ENCODE measurements at places on chromosomes 16 and 17.
A peak's percentile ranks its signal among the peaks of the same experiment; 100 is the strongest.

DNA sequence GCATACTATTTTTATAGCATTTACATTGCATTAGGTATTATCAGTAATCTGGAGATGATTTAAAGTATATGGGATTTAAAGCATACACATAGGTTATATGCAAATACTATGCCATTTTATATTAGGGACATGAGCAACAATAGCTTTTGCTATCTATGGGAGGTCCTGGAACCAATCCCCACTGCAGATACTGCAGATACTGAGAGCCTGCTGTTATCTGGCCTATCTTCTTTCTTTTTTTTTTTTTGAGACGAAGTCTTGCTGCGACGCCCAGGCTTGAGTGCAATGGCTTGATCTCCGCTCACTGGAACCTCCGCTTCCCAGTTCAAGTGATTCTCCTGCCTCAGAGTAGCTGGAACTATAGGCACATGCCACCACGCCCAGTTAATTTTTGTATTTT lies 37.4 kb downstream of the STH start:
- DNase-seq, result no peak

DNA sequence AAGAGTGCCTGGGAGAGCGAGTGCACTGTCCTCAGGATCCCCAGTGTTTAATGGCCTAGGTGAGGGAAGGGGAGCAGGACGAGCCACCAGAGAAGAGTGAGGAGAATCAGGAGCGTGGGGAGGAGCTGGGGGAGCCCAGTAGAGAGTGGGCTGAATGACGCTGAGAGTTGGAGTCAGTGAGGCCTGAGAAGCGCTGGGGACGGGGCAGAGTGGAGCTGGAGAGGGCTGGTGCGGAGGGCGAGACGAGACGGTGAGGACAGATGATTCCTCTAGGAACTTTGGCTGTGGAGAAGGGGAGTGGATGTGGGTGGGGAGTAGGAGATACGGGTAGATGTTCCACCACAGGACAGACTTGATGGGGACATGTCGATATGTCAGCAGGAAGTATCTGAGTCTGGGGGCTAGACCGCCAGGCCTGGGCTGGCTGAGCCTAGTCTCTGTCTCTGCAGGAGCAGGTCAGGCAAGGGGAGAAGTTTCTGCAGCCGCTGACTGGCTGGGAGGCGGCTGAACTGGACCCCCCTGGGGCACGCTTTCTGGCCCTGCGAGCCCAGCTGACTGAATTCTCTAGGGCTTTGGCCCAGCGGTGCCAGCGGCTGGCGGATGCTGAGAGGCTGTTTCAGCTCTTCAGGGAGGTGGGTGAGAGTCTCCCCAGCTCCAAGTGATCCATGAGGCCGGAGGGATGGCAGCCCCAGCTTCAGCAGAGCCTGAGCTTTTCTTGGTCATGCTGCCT lies 4.7 kb downstream of the PLEKHG4 start:
- no peak for DNase-seq

DNA sequence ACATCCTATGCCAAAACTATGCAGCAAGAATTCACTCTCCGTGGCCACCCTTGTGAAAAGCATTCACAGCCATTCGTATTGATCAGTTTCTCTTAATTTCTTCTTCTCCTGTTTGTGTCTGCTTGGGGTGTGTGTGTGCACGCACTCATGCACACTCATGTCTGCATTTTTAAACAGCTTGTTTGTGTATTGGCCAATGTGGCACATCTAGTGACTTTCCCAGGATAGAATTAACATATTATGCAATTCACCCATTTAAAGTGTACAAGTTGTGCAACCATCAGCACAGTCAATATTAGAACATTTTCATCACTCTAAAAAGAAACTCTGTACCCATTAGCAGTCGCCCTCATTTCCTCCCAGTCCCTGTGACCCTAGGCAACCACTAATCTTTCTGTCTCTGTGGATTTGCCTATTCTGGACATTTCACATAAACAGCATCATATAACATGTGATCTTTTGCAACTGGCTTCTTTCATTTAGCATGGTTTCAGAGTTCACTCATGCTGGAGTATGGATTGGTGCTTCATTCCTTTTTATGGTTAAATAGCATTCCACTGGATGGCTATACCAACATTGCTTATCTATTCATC lies 20.1 kb downstream of the IRX3 start:
- DNase-seq, result no peak

- DNase-seq, result no peak
Measured at GRCh38 chr16:83878838-83879237, 20.1 kb upstream of the MLYCD start.

- no peak for DNase-seq
Measured at GRCh38 chr17:63841350-63842172, 924 bp downstream of the SMARCD2 start.

DNA sequence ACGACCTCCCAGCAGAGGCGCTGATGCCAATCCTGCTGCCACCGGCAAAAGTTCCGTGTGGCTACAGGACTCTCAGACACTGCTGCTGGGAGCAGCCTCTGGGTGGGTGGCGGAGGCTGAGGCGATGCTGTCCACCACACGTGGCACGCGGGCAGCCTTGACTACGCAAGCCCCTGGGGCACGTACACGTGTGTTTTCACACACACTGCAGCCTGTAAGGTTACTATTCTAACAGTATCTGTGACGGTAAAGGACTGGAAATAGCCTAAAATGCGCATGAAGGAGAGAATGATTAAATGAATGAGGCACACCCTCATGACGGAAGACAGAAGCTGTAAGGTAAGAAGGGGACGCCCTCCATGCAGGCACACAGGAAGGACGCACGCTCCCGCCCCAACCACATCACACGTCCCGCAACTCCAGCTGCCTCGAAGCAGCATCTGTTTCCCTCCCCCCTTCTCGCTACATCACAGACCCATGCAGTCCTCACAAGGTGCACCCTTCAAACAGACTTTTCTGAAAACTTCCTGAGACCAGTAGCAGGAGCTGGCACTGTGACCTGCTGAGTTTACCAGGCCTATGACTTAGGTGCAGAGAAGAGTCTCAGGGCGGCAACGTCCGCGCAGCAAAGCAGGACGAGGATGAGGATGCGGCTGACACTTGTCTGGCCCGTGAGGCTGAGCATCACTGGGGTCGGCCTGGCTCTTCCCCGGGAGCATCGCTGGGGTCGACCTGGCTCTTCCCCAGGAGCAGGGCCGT lies 28.7 kb upstream of the FASN start:
- DNase-seq, result peak; percentile 53

DNA sequence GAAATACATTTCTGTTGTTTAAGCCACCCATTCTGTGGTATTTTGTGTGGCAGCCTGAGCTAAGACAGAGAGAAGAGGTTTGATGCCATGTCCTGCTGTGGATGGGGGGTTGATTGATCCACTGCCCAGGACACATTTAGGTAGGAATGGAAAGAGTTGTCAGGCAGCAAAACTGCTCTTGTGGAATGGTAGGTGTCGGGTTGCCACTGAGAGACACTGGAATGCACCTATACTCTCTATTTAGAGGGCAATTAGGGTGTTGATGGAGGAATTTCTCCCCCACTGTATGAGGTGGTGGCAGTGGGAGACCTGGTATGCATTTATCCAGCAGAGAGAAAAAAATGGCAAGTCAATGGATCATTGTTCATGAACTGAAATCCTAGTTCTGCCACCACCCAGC lies 30.9 kb downstream of the CBLN1 start:
- no peak for DNase-seq

- no peak for DNase-seq
Measured at GRCh38 chr17:81305051-81305630, 10.0 kb upstream of the SLC38A10 start.

- DNase-seq, result no peak
Measured at GRCh38 chr17:80122026-80122575, 20.7 kb downstream of the GAA start.

DNA sequence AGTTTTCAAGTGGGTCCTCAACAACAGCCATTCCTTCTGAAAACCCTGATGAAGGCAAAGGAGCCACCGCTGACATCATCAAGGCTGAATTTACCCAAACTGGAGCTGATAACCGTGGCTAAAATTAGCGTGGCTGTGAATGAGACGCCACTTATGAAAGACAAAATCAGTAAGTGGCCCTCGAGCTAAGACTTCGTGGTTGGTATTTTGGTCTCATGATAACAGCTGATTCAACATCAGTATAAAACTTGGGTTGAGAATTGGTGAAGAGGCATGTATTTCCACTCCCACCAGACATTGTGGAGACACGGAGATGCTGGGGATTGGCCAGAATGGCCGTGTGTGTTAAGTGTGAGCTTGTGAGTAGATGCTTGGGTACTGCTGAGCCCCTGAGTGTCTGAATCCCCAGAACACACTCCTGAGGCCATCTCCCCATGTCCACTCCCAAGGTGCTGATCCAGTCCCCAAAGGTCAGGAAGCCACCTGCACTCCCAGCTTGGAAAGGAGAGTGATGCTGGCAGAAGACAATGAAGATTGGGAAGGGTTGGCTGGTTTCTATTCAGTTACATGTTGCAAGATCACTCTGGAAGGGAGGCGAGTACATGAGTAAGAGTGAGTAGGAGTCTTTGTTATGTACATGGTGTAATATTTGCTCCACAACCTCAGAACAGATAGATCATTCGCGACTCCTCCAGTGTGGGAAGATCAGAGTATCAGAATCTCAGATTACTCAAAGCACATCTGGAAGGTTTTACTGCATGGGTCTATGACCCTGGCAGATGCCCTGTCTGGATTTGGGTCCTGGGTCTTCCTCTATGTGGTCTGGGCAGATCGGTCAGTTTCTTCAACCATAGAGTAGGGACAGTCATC lies 207.7 kb downstream of the HS3ST3A1 start:
- no peak for DNase-seq

GRCh38 chr16:1975432-1976215 lies 3.8 kb downstream of the TBL3 start:
- DNase-seq, result no peak

DNA sequence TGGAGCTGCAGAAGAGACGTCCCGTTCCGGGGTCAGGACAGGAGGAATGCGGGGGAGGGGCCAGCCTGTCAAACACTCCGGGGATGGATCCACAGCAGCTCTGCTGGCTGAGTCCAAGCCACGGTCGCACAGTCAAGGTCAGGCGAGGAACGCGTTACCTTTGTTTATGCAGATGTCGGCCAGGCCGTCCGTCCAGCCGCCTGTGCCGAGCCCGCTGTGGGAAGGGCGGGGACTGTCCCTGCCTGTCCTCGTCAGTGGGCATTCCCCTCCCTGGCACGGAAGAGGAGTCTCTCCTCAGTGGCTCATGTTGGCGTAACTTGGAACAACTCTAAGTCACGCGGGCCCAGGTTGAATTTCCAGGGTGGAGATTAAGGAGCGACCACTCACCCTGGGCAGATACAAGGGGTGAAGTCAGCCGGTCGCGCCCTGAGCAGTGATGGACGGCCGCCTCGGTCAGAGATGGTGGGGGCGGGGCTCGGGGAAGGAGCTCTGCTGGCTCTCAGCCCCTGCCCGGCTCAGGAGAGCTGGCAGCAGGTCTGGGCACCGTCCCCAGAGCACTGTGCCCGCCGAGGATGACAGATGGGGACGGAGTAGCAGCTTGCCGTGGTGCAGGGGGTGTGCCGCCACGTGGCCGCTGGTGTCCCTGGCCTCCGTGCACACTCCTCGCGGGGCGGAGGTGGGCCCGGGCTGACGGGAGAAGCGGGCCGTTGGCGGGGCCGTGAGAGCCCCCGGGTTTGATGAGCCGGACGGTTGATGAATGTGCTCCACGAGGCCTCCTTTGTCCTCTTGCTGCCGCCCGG lies 7.3 kb downstream of the CACNA1H start:
- DNase-seq, result no peak

GRCh38 chr16:68892214-68892613 lies 48.9 kb downstream of the TANGO6 start:
- no peak for DNase-seq

DNA sequence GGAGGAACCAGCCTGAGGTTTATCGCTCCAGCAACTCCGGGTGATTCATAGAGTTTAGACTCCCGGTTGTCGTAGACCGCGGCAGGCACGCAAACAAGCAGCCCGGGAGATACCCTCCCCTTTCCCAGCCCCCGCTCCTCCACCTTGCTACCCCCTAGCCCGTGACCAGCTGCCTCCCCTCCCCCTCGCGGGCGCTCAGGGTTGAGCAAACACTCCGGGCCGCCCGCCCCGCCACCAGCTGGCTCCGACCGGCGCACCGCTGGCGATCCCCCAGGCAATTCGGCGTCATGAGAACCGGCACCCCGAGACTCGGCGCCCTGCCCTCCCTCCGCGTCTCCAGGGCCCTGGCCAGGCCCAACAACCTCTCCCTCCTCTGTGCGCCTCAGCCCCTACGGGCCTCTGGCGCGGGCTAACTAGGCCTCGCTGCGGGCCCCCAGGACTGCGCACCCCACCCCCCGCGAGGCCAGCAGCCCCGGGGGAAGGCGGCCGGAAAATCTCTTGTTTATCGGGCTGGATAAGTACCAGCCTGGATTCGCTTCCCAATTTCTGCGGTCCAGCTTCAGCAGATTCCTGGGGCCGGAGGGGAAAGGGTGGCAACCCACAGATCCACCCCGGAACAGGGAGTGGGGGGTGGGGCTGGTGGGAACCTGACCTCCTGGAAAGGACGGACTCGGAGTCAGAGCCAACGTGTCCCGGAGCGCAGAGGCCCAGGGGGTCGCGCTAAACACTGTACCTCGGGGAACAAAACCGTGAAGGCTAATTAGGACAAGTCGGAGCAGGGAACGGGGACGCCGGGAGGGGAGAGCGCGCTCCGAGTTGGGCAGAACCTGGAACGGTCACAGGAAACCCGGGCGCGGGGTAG lies 951 bp upstream of the GPRC5C start:
- DNase-seq, result no peak

- DNase-seq, result no peak
Measured at GRCh38 chr16:58733248-58733670, 857 bp downstream of the GOT2 start.

- no peak for DNase-seq
Measured at GRCh38 chr17:71613996-71614395, 506.8 kb upstream of the SOX9 start.

DNA sequence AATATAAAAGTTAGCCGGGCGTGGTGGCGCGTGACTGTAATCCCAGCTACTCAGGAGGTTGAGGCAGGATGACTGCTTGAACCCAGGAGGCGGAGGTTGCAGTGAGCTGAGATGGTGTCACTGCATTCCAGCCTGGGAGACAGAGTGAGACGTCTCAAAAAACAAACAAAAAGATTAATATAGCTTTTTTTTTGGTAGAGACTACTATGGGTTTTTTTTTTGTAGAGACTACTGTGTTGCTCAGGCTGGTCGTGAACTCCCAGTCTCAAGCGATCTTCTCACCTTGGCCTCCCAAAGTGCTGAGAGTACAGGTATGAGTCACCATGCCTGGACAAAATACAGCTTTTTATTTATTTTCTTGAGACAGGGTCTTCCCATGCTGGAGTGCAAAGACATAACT lies 20.2 kb downstream of the ZNRF1 start:
- DNase-seq, result no peak

DNA sequence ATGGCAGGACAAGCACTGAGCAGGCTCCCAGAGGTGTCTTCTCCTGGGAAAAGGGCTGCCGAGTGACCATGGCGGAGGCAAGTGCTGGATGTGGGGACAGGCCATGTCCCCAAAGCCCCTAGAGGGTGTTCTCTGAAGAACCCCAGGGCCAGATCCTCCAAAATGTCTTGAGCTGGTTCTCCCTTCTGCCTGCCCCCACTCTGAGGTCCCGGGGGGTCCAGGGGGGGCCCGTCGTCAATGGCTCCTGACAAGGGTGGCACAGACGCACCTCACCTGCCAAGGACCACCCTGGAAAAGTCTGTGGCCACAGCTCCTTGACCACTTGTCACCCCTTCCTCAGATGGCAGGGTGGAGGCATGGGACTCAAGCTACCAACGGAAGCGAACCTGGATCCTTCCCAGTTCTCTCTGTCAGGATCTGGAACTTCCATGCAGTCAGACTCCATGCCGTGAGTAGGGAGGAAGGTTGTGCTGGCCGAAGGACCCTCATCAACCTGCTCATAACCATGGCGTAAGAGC lies 2.3 kb upstream of the MYO1C start:
- DNase-seq, result no peak

All from activated T-helper 1 cell treated with anti-CD3 and anti-CD28 coated beads, Interleukin-2, amount 50 U/mL, for 16 hours (primary cell).